ENCODE measurements at places on chromosomes 3 and 15.

- DNase-seq = peak; percentile 38
Observed at GRCh38 chr3:41652931-41653330, 309.0 kb downstream of the ULK4 start.

- DNase-seq = no peak
Observed at GRCh38 chr3:196677931-196678330, 34.1 kb downstream of the CEP19 start.

DNA sequence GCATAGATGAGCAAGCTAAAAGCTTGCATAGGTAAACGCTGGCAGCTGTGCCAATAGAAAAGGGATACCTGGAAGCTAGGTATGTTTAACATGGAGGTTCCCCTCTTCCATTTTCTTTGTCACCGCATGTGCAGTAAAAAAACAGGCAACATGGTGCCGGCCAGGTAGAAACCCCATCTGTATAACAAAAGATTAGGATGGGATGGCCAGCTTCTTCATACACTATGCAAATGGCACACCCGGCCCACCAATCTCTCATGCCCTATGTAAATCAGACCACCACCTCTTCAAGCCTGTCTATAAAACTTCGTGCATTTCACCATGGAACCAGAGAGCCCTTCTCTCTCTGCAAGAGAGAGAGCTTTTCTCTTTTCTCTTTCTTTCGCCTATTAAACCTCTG lies 224.3 kb upstream of the P2RY1 start:
- DNase-seq = no peak

- no peak for DNase-seq
Observed at GRCh38 chr3:140505213-140505612, 172.7 kb upstream of the TRIM42 start.

DNA sequence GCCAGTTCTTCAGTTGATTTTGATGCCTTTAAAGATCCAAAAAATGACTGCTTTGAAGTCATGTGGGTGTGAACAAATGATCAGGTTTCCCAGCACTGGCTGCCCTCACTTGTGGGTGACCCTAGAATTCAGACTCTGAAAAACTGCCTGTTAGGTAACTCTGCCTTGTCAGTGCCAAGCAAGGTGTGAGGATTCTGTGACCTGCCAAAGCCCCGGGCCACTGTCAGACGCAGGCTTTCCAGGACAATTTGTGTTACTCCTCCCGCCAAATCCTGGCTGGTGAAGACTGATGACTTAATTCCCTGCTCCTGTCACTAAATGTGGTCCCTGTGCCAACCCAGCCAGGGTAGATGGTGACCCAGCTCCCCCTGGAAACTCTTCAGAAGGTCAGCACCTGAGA lies 99.2 kb upstream of the PSMD6 start:
- DNase-seq = no peak

GRCh38 chr3:182596676-182597410 lies 196.5 kb upstream of the ATP11B start:
- DNase-seq = no peak

- no peak for DNase-seq
Observed at GRCh38 chr3:141094790-141095545, 43.8 kb downstream of the SPSB4 start.

DNA sequence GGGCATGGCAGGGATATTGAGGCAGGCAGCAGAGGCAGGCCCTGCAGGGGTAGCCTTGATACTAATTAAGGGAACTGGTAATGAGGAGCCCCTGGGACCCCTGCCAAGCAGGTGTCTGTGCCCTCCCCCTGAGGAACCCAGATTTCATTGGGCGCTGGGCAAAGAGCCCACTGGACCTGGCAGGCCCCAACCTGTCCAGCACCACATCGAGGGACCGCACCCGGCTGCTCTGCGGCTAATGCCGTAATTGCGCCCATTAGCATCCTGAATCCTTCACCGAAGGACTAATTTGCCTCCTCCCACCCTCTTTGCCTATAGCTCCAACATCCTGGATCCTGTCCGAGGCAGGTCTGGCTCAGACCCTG lies 13.7 kb upstream of the SEMA3B start:
- DNase-seq = no peak

GRCh38 chr3:174247687-174248152 lies 611.4 kb upstream of the NAALADL2 start:
- no peak for DNase-seq

DNA sequence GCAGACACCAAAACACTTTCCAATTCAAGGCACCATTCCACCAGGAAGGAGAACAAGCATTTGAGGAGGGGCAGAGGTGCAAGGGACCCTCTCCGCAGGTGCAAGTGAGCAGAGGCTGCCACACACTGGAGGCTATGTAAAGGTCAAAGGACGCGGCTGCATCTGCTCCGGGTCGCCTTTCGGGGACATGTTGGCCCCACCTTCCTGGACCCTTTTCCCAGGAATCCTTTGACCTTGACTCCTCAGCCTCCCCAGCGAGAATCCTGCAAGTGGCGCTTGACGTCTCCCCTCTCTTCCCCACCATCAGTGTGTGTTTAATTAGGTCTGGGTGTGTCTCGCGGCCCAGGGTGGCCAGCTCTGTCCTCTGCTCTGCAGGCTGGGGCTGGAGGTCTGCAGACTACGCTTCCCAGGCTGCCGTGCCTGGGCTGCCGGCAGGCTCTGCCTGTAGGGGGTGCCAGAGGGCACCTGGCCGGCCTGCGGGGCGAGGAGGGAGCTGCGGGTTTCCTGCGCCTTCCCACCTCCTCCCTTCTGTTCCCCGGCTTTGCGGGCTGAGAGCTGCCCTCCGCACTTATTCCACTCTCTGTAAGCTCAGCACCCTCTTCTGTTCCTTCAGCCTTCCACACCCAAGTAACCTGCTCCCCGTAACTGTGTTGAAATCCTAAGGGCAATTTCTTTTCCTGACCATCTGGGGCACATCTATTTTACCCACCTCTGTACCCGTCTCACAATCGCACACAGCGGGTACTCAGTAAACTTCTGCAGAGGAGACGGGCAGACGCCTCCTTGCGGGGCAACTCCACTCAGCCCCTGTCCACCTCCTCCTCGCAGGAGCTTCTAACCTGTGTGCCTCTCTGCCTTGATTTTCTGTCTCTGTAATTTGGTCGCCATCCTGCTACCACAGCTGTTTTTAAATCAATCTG lies 129.8 kb downstream of the NSMCE3 start:
- no peak for DNase-seq

GRCh38 chr15:38683382-38684242 lies 119.0 kb upstream of the RASGRP1 start:
- DNase-seq = peak; percentile 54

- no peak for DNase-seq
Observed at GRCh38 chr3:87563712-87564111, 287.3 kb upstream of the POU1F1 start.

DNA sequence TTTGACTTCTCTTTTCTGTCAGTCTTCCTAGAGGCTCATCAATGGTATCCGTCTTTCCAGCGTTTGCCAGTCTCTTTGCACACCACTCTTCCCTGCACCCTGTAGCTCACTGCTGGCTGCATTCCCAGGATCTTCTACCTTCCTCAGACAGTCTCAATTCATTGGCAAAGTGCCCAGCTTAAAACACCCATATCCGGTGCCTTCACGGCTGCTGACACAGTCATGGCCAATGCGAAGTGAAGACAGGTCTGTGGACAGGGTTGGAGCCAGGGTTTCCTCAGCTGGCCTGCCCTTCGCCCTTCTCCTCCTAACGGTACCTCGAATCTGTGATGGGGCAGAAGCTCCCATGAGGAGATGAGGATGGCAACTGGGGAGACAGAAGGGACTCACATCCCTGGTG lies 36.1 kb downstream of the PTH1R start:
- no peak for DNase-seq

DNA sequence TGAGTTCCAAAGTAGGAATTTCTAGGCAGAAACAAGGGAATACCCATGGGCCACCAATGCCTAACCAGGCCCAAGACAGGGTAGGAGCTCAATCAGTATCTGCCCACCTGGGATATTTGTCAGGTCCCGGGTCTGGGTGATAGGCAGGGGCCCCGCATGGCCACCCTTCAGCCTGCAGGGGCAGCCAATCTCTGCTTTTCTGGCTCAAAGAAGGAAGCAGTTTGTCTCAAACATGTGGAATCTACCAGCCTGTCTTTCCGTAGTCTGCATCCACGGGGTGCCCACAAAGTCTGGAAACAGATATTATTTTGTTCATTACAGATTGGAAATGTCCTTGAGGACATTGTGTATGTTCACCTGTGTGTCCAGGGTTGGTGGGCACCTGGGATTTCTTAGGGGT lies 56.2 kb downstream of the CEMIP start:
- no peak for DNase-seq

GRCh38 chr15:81346611-81347010 lies 22.7 kb upstream of the STARD5 start:
- DNase-seq = no peak

- DNase-seq = peak; percentile 70
Observed at GRCh38 chr15:100759698-100760356, 119.8 kb upstream of the ALDH1A3 start.

DNA sequence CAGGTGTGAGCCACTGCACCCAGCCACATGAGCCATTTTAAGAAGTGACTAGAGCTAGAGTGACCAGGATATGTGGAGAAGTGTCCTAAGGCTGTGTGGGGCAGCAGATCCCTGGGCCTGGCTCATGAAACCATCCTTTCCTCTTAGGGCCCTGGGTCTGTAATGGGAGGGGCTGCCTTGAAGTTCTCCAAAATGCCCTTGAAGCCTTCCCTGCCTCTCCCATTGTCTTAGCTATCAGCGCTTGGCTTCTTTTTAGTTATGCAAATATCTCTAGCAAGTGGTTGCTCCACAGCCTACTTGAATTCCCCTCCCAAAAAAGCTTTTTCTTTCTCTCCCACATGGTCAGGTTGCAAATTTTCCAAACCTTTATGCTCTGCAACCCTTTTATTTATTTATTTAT lies 112.4 kb upstream of the SPATA16 start:
- no peak for DNase-seq

DNA sequence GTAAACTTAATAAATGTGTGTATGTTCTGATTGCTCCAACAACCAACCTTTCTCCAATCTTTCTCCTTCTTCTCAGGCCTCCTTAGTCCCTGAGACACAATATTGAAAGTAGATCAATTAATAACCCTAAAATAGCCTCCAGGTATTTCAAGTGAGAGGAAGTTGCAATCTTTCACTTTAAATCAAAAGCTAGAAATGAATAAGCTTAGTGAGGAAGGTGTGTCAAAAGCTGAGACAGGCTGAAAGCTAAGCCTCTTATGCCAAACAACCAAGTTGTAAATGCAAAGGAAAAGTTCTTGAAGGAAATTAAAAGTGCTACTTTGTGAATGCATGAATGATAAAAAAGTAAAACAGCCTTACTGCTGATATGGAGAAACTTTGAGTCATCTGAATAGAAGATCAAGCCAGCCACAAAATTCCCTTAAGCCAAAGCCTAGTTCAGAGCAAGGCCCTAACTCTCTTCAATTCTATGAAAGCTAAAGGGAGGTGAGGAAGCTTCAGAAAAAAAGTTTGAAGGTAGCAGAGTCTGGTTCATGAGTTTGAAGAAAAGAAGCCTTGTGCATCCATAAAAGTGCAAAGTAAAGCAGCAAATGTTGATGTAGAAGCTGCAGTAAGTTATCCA lies 38.6 kb downstream of the CCDC80 start:
- no peak for DNase-seq

DNA sequence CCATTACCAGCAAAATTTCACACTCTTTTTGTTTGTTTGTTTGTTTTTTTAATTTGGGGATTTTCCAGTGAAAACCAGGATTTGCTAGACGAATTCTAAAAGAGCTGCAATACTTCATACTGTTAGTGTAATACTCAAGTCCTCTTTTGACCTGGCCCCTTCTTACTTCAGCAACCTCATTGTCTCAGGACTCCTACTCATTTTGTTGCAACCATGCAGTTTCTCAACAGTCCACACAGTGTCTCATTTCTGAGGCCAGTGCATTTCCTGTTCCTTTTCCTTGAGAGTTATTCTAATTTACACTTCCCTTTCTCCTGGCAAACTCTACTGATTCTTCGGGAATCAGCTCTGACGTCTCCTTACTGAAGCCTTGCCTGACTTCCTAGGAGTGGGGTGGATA lies 35.6 kb downstream of the NSUN3 start:
- no peak for DNase-seq

GRCh38 chr3:31389939-31390338 lies 142.8 kb upstream of the STT3B start:
- no peak for DNase-seq

GRCh38 chr15:24772266-24772665 lies 96.7 kb downstream of the NPAP1 start:
- DNase-seq = no peak

- peak; percentile 48 for DNase-seq
Observed at GRCh38 chr3:114756506-114757279, 390.4 kb downstream of the ZBTB20 start.

DNA sequence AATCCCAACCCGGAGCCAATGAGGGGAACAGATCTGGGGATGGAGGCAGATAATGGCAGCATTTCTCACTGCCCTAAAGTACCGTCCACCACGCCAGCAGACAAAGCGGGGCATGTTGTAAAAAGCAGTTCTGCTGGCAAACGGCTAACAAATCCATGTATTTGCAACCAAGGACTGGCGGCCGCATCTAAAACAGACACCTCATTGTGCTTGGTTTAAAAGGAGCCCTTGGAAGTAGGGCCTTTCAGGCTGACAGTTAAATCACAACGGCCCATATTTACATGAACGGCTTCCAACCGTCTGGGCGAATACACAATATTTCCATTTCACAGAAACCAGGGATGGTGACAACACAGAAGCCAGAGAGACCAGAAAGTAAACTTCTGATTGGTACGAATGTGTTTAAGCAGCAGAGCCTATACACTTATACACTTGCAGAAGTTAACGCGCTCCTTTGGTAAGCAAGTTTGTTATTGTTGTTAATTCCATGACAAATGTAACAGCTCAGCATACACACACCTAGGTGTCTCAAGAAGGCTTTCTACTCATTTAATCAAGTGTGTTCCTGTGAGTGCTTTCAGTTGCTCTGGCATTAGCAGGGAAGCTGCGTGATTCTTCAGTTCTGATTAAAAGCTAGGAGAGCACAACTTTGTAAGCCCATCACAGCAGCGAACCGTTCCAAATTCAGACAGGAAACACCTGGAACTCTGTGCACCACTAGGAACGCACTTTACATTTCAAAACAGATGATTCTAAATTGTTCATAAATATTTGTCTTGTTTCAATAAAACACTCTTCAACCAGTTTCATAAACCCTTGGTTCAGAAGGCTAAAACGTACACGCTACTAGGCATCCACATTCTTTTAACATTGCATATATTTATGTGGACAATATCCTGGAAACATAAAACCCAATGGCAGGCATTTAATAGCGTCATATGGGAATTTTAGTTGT lies 112.9 kb downstream of the PDZRN3 start:
- DNase-seq = no peak

All from HFFc6 (cell line).